ENCODE measurements at places on chromosomes 5 and 9. TPM values are rescaled to one million over a fixed set of nuclear protein-coding genes. Genes with fewer than 3 reads are reported as not detected.
A peak's percentile ranks its signal among the peaks of the same experiment; 100 is the strongest.

- H3K4me3 ChIP-seq: no peak overlapping the region
- no peaks in the 10 kb centered on the region for H3K27me3 ChIP-seq
- H3K36me3 ChIP-seq: no peaks in the 10 kb centered on the region
- no peak overlapping the region for H3K27ac ChIP-seq
- no peak for DNase-seq
These were observed 55.5 kb upstream of the FST start for GRCh38 chr5:53424686-53425615.

GRCh38 chr5:5252106-5252505 lies 112.0 kb downstream of the ADAMTS16 start:
- H3K4me3 ChIP-seq: no peak overlapping the region
- H3K36me3 ChIP-seq: no peaks in the 10 kb centered on the region
- H3K27ac ChIP-seq: no peak overlapping the region
- H3K27me3 ChIP-seq: no peaks in the 10 kb centered on the region
- no peaks in the 10 kb centered on the region for H3K4me1 ChIP-seq

- H3K4me3 ChIP-seq: no peak overlapping the region
- H3K4me1 ChIP-seq: peaks cover 27% of the 10 kb centered on the region
- H3K27me3 ChIP-seq: no peaks in the 10 kb centered on the region
- peak overlapping the region; percentile 64 for H3K27ac ChIP-seq
These were observed 93.7 kb downstream of the PDE4D start for GRCh38 chr5:59799668-59800346.

- H3K4me1 ChIP-seq: peaks cover 45% of the 10 kb centered on the region
- H3K27me3 ChIP-seq: no peaks in the 10 kb centered on the region
- peak overlapping the region; percentile 86 for H3K27ac ChIP-seq
- no peaks in the 10 kb centered on the region for H3K36me3 ChIP-seq
These were observed 937 bp upstream of the MACROH2A1 start for GRCh38 chr5:135399794-135400542.

GRCh38 chr5:102313912-102314311 lies 17.8 kb upstream of the SLCO4C1 start:
- H3K27me3 ChIP-seq: no peaks in the 10 kb centered on the region
- no peak overlapping the region for H3K27ac ChIP-seq
- H3K4me1 ChIP-seq: no peaks in the 10 kb centered on the region
- no peak overlapping the region for H3K4me3 ChIP-seq
- no peaks in the 10 kb centered on the region for H3K36me3 ChIP-seq

PTGER4 gene
- 73.1 TPM for total RNA-seq

GRCh38 chr9:32218100-32218767 lies 166.2 kb upstream of the ACO1 start:
- no peak overlapping the region for H3K4me3 ChIP-seq
- no peaks in the 10 kb centered on the region for H3K27me3 ChIP-seq
- DNase-seq: no peak
- H3K4me1 ChIP-seq: no peaks in the 10 kb centered on the region
- no peaks in the 10 kb centered on the region for H3K36me3 ChIP-seq
- no peak overlapping the region for H3K27ac ChIP-seq

- H3K4me3 ChIP-seq: peak overlapping the region; percentile 74
- no peak for DNase-seq
- no peaks in the 10 kb centered on the region for H3K36me3 ChIP-seq
- no peak overlapping the region for H3K27ac ChIP-seq
- no peaks in the 10 kb centered on the region for H3K27me3 ChIP-seq
- H3K4me1 ChIP-seq: peaks cover 41% of the 10 kb centered on the region
These were observed 1.6 kb downstream of the SREK1IP1 start for GRCh38 chr5:64766941-64767340.

- DNase-seq: no peak
- H3K27ac ChIP-seq: no peak overlapping the region
- no peaks in the 10 kb centered on the region for H3K36me3 ChIP-seq
- no peaks in the 10 kb centered on the region for H3K4me1 ChIP-seq
These were observed 35.3 kb upstream of the SMIM23 start for GRCh38 chr5:171750311-171750788.

DNA sequence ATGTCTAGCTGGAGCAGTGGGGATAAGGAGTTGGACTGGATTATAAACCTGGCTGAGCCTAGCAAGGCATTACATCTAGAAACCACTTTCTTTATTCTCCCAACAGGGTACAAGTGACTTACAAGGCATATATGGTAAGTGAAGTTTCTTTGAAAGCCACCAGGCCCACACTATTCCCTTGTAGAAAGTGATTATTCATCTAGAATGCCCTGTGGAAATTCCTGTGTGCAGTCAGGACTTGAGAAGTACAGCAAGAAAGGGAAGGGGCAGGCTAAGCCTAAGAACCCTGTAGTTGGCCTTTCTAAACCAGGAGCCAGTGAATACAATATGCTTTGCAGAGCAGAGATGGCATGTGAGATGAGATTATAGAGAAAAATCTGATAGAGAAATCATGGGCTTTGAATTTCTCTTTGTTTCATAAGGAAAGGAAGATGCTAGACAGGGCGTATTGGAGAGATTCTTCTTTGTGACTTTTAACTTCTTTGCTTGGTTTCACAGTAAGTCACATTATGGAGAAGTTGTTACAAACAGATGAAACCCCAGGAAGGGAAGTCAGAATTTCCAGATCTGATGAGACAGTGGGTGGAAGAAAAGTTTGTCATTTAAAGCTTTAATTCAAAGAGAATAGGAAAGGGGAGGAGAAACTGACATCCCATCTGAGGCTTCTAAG lies 321.7 kb downstream of the NDUFS4 start:
- no peaks in the 10 kb centered on the region for H3K4me1 ChIP-seq
- H3K27ac ChIP-seq: no peak overlapping the region
- no peak overlapping the region for H3K4me3 ChIP-seq
- H3K36me3 ChIP-seq: no peaks in the 10 kb centered on the region
- no peaks in the 10 kb centered on the region for H3K27me3 ChIP-seq

GRCh38 chr9:94182532-94182931 lies 76.6 kb upstream of the ZNF169 start:
- H3K27ac ChIP-seq: no peak overlapping the region
- no peak overlapping the region for H3K4me3 ChIP-seq
- no peaks in the 10 kb centered on the region for H3K4me1 ChIP-seq

DNA sequence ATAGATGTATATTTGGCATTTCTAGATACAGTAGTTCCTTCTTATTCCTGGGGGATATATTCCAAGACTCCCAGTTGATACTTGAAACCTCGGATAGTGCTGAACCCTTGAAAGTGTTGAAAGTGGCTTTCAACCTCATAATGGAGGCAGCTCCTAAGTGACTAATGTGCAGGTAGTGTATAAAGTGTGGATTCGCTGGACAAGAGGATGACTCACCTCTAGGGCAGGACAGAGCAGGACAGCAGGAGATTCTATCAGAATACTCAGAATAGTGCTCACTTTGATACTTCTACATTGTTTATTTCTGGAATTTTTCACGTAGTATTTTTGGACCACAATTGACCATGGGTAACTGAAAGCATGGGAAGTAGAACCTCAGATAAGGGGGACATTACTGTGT lies 1138.9 kb upstream of the WWC1 start:
- no peaks in the 10 kb centered on the region for H3K36me3 ChIP-seq
- no peak for DNase-seq
- H3K27ac ChIP-seq: no peak overlapping the region
- no peaks in the 10 kb centered on the region for H3K4me1 ChIP-seq
- no peaks in the 10 kb centered on the region for H3K27me3 ChIP-seq

- H3K4me3 ChIP-seq: peak overlapping the region; percentile 34
- H3K4me1 ChIP-seq: peaks cover 36% of the 10 kb centered on the region
- H3K36me3 ChIP-seq: no peaks in the 10 kb centered on the region
- H3K27me3 ChIP-seq: no peaks in the 10 kb centered on the region
- no peak for DNase-seq
- H3K27ac ChIP-seq: peak overlapping the region; percentile 74
These were observed 217.6 kb downstream of the NFIB start for GRCh38 chr9:14096258-14096922.

GRCh38 chr5:132067941-132068808 lies 5.4 kb upstream of the CSF2 start:
- no peak for DNase-seq
- H3K4me3 ChIP-seq: no peak overlapping the region
- H3K27me3 ChIP-seq: no peaks in the 10 kb centered on the region
- no peaks in the 10 kb centered on the region for H3K36me3 ChIP-seq
- no peak overlapping the region for H3K27ac ChIP-seq

DNA sequence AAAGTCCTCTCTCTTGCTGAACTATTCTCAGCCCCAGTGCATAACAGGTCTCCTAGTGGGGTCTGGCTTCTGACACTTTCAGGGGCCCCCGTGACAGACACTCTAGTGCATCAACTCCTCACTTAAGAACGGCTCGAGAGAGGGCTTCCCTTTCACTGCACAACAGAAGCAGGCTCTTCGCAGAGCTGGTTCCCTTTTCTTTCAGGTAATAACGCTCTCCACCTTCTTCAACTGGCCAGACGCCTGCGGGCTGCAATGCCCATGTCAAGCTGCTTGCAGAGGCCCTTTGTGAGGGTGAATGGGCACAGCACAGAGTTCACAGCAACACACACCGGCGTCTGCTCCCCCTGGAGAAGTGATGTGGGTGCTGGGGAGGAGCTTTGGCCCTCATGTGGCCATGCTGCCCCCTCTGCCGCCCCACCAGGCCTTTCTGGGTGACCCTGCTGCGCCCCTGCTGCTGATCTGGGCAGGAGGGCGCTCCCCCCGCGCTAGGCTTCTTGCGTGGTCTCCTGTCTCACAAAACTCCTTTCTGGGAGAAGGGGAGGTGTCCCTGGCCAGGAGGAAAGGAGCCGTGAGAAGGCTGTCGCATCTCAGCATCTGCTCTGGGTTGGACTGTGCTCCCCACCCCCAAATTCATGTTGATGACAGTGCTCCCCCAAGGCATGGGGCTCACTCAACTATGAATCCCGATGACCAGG lies 2.4 kb downstream of the MRPL36 start:
- no peaks in the 10 kb centered on the region for H3K27me3 ChIP-seq
- no peak overlapping the region for H3K4me3 ChIP-seq
- H3K27ac ChIP-seq: no peak overlapping the region
- peaks cover 13% of the 10 kb centered on the region for H3K36me3 ChIP-seq

DNA sequence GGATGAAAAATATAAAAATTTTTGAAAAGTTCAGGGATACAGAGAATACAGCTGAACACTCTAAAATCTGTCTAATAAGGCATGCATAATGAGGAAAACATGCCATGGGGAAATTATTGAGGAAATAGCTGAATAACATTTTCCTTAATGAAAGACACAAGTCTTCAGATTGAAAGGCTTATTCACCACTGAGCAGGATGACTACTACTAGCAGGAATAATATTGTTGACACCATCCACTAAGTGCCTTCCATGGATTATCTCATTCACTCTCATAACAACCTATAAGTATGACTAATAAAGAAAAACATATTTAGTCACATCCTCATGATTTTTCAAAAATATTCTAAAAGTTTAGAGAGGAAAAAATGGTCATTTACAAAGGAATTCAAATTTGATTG lies 96.7 kb upstream of the FER start:
- H3K27ac ChIP-seq: no peak overlapping the region
- H3K36me3 ChIP-seq: no peaks in the 10 kb centered on the region
- H3K27me3 ChIP-seq: no peaks in the 10 kb centered on the region
- H3K4me3 ChIP-seq: no peak overlapping the region

DNA sequence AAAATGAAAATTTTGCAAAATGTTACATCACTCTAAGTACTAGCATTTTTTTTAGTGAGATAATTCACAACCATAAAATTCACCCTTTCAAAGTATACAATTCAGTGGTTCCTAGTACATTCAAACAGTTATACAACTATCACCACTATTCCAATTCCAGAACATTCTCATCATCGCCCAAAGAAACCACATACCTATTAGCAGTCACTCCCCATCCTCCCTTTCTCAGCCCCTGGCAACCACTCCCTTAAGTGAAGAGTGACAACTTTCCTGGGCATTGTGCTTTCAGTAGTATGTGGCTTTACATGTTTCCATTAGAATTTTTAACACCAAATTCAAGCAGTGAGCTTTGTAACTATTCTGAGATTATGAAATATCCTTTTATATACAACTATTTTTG lies 81.4 kb downstream of the RASEF start:
- no peak for DNase-seq
- no peak overlapping the region for H3K4me3 ChIP-seq
- no peak overlapping the region for H3K27ac ChIP-seq
- H3K36me3 ChIP-seq: no peaks in the 10 kb centered on the region

DNA sequence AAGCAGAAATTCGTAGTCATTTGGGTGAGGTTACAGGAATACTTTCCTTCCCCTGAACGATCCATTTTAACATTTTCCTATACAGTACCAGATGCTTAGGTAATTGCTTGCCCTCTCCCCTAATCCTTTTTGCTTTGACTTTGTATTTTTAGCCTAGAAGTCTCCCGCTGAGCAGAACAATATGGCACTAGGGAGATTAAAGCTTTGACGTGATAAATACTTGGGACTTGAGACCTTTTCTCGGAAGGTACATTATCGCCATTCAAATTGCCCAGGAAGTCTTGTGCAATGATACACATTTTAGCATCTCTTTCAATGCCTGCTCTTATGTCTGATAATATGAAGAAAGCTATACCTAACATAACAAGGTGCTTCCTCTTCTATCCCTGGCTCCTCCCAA lies 22.9 kb upstream of the SPATA31C2 start:
- no peaks in the 10 kb centered on the region for H3K27me3 ChIP-seq
- no peak overlapping the region for H3K27ac ChIP-seq
- H3K4me3 ChIP-seq: no peak overlapping the region
- no peak for DNase-seq

NDOR1 gene
- total RNA-seq: 3.8 TPM

GRCh38 chr9:83384214-83384613 lies 154.0 kb downstream of the FRMD3 start:
- DNase-seq: no peak
- no peaks in the 10 kb centered on the region for H3K27me3 ChIP-seq
- H3K4me1 ChIP-seq: no peaks in the 10 kb centered on the region
- H3K27ac ChIP-seq: no peak overlapping the region

DNA sequence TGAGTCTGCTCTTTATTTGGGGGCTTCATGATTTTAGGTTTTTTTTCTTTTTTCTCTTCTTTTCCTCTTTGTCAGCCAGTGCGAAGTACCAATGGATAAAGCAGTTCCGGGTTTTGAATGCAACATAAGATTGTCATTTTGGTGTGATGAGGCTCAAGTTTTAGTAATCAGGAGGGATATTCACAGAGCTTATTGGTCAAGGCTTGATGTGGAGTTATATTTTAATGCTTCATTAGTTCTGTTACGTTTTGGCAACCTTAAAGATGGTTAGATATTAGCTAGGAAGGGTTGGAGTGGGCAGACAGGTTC lies 1.4 kb downstream of the PIK3R1 start:
- peaks cover 5% of the 10 kb centered on the region for H3K36me3 ChIP-seq
- peak overlapping the region; percentile 98 for H3K27ac ChIP-seq
- no peak for DNase-seq
- peaks cover 43% of the 10 kb centered on the region for H3K4me1 ChIP-seq

DNA sequence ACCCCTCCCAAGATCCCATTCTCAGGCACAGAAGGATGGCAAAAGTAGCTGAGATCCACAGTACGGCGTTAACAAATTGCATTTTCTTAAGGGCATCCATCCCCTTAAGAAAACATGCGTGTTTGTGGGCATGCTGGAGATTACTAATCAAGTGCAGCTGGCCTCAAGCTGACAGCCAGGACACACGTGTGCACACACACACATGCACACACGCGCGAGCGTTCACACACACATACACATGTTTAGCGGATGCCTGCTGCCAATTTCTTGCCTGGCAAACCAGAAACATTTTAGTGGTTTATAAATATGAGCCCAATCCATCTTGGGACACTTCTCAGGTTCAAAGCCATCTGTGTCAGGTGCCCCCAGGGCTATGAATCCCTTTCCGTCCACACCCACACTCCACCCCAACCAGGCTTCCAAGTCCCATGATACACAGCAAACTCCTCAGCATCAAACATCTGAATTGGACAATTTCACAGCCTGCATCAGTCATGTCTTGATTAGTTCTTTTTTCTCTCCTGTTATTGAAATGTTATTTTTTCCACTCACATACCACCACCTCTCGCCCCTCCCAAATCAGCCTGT lies 23.5 kb upstream of the SMIM23 start:
- no peak for DNase-seq
- H3K36me3 ChIP-seq: no peaks in the 10 kb centered on the region
- no peaks in the 10 kb centered on the region for H3K27me3 ChIP-seq
- H3K4me3 ChIP-seq: no peak overlapping the region
- H3K4me1 ChIP-seq: no peaks in the 10 kb centered on the region
- no peak overlapping the region for H3K27ac ChIP-seq

All from sigmoid colon (tissue), 7 donors.